ENCODE measurements at places on chromosomes 3 and 15.

DNA sequence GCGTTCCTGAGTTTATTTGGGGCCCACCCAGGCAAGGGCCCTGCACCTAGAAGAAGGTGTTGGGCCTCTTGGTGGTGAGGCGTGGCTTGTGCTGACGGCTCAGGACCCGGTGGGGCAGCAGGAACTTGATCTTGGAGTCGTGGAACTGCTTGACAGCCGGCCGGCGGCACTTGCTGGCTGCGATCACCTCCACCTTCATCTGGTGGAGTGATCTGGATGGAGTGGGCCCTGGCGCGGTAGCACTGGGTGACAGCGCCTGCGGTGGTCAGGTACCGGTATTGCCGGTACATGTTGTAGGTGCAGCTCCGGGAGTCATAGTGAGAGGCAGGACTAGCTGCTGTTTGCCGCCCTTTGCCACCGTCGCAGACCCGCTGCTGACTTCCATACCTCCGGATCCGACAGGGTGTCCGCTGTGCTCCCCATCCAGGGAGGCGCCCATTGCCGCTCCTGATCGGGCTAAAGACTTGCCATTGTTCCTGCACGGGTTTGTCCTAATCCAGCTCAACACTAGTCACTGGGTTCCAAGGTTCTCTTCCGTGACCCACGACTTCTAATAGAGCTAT is 136.8 kb downstream of the ANO10 start:
- no peak for DNase-seq

DNA sequence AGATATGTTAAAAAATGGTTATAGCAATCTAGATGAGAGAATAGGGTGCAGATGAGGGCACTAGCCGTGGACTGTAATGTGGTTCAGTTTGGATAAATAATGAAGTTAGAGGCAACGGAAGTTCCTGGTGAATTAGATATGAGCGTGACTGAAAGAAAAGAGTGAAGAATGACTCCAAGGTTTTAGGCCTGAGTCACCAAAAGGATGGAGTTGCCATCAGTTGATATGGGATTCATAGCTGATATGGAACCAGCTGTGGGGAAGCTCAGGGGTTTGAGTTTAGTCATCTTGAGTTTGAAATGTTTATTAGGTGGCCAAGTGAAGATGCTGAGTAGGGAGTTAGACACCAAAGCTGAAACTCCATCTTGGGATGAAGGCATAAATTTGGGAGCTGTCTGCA is 66.2 kb downstream of the SSR3 start:
- no peak for DNase-seq

DNA sequence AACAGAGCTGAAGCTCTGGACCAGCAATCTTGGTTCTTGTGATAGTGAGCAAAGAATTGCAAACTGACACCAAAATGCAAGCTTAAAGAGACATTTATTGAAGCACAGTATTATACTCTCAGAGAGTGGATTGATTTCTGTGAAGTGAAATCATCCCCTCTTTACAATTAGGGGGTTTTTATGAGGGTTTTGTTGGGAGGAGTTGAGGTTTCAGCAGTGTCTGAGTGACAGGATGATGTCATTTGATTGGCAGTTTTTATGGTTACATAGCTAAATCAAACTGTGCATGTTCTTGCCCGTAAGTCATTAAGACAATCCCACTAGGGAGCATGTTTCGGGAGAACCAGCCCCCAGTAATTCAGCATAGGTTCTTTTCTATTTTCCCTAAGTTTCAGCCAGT is 1200.5 kb downstream of the SI start:
- DNase-seq, result no peak

GRCh38 chr3:10389995-10390394 is 69.1 kb upstream of the SEC13 start:
- DNase-seq, result no peak

GRCh38 chr3:128319741-128320141 is 146.9 kb downstream of the DNAJB8 start:
- no peak for DNase-seq

DNA sequence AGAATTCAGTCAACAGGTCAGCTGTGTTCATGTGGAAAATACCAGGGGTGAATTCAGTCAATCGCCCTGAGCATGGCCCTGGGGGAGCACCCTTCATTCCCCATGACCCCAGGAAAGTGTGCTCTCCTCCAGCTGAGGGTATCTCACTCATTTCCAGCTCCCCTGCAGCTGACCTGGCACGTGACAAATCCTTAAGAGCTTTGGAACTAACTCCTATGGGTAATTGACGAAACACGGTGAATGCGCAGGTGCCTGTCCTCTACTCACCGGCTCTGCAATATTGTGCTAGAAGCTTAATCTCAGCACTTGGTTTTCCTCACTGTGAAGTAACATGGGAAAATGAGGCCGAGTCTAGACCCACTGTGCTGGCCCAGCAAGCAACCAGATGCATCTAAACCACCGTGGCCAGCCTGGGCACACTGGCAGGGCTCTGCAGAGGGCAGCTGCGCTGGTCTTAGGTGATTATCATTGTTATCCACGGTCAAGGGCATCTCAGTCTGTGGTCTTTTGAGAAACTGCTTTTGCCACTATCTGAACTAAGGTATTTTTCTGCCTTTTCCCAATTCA is 63.1 kb downstream of the SPSB4 start:
- no peak for DNase-seq

DNA sequence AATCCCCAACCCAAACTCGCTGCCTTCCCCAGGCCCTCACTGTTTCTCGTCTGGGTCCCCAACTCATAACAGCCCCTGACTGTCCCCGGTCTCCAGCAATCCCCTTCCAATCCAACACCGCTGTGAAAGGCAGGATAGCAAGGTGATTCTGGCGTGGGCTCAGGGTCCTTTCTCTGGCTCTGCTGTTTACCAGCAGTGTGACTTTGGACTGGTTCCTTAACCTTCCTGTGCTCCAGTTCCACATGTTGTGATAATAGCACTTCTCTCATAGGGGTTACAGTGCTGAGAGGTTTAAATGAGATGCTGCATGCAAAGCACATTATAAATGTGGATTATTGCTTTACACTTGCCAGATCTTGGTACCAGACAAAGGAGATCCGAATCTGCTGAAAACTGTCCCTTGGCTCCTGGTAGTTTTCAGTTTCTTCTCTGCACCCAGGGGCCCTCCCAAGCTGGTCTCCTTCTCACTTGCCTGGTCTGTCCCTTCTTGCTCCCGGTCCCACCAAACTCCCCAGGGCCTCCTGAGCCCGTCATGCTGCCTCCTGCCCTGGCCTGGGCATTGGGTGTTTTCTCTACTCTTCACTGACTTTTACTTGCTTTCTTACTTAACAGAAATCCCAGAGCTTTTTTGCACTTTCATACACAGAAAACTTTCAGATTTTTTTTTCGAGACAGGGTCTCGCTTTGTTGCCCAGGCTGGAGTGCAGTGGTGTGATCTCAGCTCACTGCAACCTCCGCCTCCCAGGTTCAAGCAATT is 26.8 kb upstream of the CYP11A1 start:
- DNase-seq, result no peak

DNA sequence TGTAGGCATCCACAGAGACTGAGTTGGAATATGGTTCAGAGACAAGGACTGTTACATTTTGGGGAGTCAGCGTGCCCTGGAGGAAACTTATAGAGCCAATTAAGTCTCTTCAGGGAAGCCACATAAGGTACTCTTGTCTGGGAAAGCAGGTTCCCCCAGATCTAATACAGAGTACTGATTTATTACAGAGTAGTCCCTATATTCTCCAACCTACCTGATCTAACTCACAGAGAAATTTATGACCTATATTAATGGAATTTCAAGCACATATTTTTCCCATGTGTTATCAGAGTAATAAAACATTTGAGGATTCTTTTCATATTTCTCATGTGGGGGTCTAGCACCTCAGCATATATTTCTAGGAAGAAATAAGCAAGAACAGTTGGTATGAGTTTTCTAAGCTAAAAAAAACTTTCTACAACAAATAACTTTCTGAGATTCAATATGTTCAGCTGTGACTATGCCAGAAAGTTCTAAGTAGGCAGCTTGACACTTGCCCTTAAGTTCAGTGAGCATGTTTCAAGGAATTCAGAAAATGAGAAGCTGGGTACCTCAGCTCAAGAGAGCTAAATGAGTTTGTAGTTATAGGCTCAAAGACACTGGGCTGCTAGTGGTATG is 75.3 kb upstream of the COL8A1 start:
- DNase-seq, result no peak

- DNase-seq, result no peak
Measured at GRCh38 chr15:86916671-86917360, 837.1 kb downstream of the AGBL1 start.

GRCh38 chr3:167872032-167872431 is 136.5 kb downstream of the SERPINI1 start:
- DNase-seq, result no peak

- DNase-seq, result no peak
Measured at GRCh38 chr15:80382285-80382684, 21.9 kb upstream of the ARNT2 start.

DNA sequence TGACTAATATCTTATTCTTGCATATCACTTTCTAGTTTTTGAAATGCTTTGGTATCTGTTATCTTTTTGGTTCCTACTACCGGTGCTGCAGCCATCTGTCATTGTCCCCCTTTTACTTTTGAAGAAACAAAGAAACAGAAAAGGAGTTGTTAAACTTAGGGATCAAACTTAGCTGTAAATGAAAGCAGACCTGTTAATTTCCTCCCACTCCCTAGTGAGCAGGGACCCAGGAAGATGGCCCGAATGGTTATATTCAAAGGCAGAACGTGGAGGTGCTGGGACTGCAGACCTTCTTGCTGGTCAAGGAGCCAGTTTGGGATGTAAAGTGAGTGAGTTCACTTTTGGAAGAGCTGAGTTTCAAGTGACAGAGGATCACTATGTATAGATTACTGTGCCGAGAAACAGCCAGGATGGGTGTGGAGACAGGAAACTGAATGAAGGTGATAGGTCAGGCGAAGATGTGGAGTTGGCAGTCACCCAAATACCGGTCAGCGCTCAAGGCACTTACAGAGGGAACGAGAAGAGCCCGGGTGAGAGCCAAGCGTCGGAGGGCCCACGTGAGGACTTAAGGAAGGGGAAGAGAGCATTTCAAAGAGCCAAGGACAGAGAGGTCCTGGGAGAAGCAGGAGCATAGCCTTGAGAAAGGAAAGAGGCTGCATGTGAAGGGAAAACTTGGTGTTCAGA is 20.1 kb downstream of the KBTBD8 start:
- no peak for DNase-seq

- DNase-seq, result no peak
Measured at GRCh38 chr3:39202094-39202493, 9.7 kb upstream of the XIRP1 start.

DNA sequence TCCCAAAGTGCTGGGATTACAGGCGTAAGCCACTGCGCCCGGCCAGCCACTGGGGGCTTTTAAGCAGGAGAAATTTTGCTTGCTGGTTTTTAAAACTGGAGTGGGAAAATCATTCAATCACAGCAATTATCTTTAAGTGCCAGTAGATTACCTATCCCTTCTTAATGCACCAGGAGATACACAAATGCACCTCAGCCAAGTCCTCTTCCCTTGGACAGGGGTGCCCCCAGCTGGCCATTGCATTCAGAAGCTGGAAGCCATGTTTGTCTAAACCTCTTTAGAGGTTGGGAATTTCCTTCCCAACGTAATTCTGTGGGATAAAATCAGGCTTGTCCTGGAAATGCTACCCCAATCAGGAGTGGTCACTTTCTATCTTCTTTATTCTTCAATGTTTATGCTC is 26.6 kb downstream of the MIX23 start:
- no peak for DNase-seq

DNA sequence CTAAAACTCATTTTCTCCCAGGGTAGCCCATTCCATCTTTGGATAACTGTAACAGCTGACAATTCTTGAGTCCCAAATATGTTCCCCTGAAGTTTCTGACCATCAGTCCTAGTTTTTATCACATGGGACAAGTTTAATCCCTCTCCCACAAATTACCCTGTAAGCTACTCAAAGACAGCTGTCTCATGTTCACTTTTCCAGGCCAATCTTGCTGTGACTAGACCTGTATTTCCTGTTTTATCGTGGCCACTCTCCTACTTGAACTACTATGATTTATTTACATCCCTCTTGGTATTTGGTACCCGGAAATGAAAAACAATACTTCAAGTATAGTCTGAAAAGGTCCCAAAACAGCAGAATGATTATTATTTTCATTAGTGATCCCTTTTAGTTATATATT is 95.1 kb upstream of the MEX3B start:
- no peak for DNase-seq

DNA sequence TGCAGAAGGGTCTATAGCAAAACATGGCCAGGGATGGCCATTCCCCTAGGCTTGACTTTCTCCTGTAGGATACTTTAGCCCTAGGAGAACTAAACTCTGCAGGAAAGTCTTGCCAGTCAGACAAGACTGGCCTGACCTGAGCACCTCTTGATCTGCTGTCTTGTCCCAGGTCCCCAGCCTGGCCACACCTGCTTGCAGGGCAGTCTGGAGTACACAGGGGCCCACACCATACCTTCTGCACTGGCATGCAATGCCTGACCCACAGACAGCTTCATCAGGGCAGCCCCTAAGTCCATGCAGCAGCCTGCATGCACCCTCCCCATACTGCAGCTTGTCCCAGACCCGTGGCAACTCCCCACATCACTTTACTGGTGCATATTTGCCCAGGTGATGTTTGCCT is 204.6 kb downstream of the LRRC3B start:
- DNase-seq, result no peak

- no peak for DNase-seq
Measured at GRCh38 chr3:127135241-127136023, 57.5 kb upstream of the PRR23E start.

GRCh38 chr3:134693226-134693625 is 42.4 kb upstream of the KY start:
- DNase-seq, result no peak

GRCh38 chr15:79872358-79873017 is 24.3 kb downstream of the MTHFS start:
- no peak for DNase-seq

DNA sequence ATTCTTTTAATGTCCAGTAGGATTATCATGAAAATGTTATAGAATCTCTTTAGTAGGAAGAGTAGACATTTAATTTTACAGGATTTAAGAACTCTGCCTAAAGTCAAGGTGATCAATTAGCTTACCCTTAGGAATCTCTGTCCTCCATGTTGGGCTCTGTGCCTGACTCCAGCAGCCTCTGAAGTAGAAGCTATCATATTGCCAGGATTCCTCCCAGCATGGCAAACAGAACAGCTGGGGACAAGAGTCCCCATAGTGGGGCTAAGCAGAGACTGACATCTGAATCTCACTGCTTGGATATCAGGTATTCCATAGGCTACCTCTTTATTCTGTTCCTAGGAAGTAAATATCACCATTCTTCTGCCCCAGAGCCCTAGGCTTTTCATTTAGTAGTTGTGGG is 1.5 kb downstream of the SLC15A2 start:
- no peak for DNase-seq

- no peak for DNase-seq
Measured at GRCh38 chr15:85463976-85464375, 83.6 kb downstream of the AKAP13 start.

DNA sequence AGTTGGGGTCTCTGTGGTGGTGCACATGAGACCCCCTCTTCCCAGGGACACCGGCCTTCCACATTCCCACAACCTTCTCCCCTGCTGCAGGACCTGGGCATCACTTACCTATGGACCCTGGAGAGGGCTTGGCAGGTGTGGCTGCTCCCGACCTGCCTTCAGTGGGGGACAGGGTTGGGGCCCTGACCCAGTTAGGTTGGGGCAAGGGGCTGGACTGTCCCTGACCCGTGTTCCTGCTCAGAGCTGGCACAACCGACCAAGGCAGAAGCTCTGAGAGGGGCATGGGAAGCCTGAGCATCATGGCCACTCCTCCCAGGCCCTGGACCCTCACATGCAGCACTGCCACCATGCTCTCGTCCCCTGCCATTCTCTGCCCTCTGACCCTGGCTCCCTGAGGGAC is 6.1 kb downstream of the NBEAL2 start:
- DNase-seq, result no peak
